ENCODE measurements at places on chromosomes 5 and 9.
A peak's percentile ranks its signal among the peaks of the same experiment; 100 is the strongest.

DNA sequence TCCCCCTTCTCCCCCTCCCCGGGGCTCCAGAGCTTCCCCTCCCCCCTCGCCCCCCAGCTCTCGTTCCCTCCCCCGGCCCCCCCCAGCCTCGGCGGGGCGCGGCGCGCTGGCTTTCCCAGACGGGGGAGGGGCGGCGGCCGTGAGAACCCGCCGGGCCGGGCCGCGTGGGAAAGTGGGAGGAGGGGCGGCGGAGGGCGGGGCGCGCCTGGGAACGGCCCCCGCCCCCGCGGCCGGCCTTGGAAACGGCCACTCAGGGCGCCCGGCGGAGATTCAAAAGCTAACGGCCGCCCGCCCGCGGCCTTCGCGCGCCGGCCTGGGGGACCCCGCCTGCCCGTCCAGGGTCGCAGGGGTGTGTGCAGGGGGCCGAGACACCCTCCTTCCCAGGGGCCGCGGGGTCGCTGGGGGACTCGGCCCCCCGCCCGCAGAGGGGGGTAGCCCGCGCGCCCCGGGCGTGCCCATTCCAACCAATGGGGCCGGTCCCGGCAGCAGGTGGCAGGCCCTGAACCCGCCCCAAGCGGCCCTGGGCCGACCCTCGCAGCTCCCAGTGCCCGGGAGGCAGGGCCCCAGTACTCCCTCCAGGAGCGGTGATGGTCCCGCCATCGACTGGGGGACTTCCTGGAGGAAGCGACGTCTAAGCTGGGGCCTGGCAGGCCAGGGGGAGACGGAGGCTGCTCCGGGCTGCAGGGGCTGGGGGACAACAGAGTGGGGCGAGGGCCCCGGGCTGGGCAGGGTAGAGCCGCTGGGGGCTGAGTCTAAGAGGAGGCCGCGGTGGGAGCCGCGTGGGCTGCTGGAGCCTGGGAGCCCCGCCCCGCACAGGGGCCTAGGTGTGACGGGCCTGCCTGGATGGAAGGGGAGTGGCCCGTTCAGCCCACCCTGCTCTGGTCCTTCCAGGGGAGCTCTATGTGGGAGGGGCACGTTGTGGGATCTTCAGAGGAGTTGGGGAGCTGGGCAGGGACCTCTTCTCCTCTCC is 14.2 kb upstream of the NRARP start:
- DNase-seq: peak; percentile 55

GRCh38 chr9:110712955-110713354 is 44.4 kb downstream of the MUSK start:
- no peak for DNase-seq

- no peak for DNase-seq
These were observed 159.6 kb downstream of the TMEM167A start for GRCh38 chr5:82917584-82917983.

- DNase-seq: no peak
These were observed 260.2 kb downstream of the ARHGAP26 start for GRCh38 chr5:143030349-143030748.

GRCh38 chr9:129875687-129876395 is 40.6 kb downstream of the USP20 start:
- DNase-seq: no peak
